ENCODE measurements at places on chromosomes 7 and 10.

- DNase-seq: no peak
Observed at GRCh38 chr10:72123616-72124015, 35.3 kb upstream of the SPOCK2 start.

- no peak for DNase-seq
Observed at GRCh38 chr10:7484456-7485243, 73.8 kb upstream of the SFMBT2 start.

GRCh38 chr10:6058682-6059475 is 3.3 kb downstream of the IL2RA start:
- DNase-seq: no peak

DNA sequence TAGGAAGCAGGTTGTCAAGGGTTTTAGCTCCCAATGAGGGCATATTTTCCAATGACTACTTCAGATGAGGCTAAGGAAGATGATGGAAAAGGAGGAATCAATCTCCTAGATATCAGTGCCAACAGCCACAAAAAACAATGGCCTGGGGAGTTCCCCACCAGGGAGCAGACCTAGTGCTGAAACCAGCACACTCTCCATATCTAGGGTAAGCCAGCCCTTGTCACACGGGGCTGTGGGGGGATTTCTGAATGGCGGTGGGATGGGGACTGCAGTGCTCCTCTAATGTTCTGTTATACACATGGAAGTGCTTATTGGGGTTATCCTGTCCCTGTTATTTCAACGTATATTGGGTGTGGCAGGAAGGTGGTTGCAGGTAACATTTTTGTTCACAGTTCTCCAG is 18.5 kb downstream of the EPC1 start:
- DNase-seq: no peak

DNA sequence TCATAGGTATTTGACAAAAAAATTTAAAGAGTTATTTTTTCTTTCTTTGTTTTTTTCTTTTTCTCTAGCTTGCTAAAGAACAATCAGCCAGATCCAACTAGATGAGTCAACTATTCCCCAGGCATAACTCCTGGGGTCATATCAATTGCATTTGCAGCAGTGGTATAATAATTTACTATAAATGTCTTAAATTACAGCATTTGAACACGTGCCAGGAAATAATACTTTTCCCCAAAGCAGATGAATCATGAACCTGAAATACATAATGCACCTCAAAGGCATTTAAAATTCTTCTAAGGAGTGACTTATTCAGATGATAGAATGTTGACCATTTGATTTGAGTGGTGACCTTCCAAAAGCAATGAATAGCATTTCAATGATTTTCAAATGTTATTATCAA is 190.1 kb downstream of the LRRTM3 start:
- no peak for DNase-seq

DNA sequence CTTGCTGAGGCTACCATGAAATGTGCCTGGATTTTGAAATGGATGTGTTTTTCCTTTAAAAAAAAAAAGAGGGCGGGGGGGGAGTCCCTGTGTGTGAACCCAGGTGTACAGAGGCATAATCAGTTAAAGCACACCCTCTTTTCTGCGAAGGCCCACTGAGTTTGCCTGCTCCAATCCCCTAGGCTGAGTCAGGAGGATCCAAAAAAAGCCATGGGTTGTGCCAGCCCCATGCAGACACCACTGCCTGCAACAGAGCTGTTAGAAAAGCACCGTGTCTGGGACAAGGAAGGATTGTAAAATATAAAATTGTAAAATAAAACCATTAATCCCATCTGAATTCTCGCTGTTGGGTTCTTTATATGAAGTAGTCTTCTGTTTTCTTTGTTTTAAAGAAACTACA is 217.9 kb downstream of the ADAM12 start:
- no peak for DNase-seq

DNA sequence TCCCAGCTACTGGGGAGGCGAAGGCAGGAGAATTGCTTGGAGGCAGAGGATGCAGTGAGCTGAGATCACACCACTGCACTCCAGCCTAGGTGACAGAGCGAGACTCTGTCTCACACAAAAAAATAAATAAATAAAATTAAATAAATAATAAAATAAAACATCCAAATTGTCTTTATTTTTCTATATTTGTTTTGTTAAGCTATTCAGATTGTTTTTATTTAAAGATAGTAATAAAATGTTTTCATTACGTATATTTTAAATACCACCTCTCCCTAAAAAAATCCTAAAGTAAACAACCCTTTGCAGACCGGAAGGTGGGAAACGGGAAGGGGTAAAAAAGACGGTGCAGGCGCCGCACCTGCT is 70.7 kb upstream of the TNRC18 start:
- no peak for DNase-seq

DNA sequence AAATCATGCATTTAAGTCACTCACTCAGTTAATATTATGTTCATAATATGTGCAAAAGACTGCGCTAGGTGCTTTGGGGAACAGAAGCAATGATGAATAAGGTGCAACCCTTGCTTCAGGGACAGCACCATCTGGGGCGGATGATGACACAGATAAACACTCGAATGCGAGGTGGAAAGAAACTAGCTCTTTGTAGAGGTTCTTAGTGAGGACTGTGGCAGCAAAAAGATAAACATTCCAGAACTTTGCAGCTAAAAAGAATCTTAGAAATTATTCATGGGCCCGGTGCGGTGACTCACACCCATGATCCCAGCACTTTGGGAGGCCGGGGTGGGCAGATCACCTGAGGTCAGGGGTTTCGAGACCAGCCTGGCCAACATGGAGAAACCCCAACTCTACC is 29.8 kb upstream of the CHST15 start:
- no peak for DNase-seq
